ENCODE measurements at places on chromosomes 6 and 20. TPM values are rescaled to one million over a fixed set of nuclear protein-coding genes. Genes with fewer than 3 reads are reported as not detected.

DNA sequence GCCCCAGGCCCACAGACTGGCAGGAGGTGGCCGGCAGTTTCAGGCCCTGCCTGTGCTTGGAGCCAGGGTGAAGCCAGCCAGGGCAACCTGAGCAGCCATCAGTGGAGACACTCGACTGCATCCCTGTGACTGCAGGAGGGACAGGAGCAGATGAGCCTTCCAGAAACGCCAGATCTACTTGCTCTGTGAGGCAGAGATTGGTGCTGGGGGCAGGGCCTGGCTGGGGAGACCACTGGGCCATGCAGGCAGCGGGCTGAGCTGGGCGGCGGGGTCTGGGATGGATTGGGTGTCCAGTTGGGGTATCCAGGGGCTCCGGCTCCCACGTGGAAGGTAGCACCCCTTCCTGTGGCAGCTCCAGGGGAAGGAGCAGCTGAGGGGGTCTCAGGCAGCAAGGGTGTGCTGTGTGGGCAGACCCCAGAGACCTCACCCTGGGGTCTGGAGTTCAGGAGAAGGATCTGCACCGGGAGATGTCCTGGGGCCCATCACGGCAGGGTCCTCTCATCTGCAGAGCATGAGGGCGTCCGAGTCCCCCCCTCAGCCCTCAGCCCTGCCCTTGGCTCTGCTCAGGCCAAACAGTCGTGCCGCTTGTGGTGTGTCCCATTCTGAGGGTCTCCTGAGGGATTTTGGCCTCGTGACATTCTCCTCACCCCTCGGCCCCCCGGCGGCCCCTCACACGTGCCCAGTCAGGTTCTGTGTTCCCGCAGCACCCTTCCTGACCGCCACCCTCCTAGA is 334.9 kb downstream of the TAF4 start:
- no peak for DNase-seq

DNA sequence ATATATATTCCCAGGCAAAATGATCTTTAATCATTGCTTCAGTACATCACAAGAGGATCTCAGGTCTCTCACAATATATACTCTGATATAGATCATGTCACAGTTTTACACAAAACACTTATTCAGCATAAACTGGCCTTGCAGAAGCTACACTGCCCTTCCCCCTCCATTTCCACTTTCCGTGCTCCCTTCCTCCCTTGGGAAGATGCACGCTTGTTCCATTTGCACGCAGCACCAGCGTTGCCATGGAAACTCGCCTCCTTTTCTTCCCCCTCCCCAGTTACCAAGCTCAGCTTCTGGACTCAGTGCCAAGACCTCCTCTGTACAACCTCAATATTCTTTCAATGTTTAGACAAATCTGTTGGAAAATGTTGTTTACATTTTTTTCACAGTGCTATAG is 154.6 kb downstream of the RFPL4B start:
- DNase-seq: peak; percentile 39

- DNase-seq: no peak
Measured at GRCh38 chr6:70375882-70376281, 37.4 kb upstream of the FAM135A start.

Gene PRR18
- 0.43 TPM for polyA plus RNA-seq

Gene ATP9A
- 59.9 TPM for polyA plus RNA-seq

Gene CTAGE9
- polyA plus RNA-seq: not detected

DNA sequence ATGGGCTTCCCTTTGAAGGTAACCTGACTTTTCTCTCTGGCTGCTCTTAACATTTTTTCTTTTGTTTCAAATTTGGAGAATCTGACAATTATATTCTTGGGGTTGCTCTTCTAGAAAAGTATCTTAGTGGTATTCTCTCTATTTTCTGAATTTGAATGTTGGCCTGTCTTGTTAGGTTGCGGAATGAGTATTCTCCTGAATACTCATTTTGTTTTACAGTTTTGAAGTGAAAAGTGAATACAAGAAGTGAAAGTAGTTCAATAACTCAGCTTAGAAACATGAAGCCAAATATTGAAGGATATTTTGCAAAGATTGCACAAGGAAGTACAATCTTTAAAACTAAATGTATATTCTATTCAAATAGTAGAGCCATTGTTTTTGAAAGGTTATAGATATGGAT is 120.2 kb upstream of the MAP3K4 start:
- DNase-seq: no peak

GRCh38 chr6:43331891-43332290 is 23.3 kb upstream of the CRIP3 start:
- no peak for DNase-seq

- no peak for DNase-seq
Measured at GRCh38 chr6:160293844-160294243, 35.2 kb upstream of the SLC22A2 start.

- DNase-seq: no peak
Measured at GRCh38 chr20:33127422-33128097, 40.4 kb upstream of the BPIFA2 start.

GRCh38 chr6:169070506-169071176 is 183.0 kb downstream of the THBS2 start:
- no peak for DNase-seq

Gene MUC21
- polyA plus RNA-seq: not detected

Gene HLA-DMA
- 17.2 TPM for polyA plus RNA-seq

DNA sequence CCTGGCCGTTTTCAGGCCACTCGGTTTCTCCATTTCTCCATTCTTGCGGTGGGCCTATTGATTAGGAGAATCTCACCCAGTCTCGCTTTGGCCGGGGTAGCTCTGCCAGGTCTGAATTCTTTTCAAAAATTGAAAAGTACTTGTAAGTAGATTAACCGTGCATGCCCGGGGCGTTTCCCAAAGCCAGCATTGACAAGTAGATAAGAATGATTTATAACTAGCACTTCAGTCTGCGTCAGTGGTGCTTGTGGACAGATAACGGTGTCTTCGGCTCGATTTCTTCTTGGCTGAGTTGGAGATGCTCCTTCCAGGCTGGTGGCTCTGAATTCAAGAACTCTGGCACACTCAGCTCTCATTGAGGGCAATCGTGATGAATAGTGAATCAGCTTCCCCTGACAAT is 29.0 kb downstream of the SLC24A3 start:
- DNase-seq: no peak

DNA sequence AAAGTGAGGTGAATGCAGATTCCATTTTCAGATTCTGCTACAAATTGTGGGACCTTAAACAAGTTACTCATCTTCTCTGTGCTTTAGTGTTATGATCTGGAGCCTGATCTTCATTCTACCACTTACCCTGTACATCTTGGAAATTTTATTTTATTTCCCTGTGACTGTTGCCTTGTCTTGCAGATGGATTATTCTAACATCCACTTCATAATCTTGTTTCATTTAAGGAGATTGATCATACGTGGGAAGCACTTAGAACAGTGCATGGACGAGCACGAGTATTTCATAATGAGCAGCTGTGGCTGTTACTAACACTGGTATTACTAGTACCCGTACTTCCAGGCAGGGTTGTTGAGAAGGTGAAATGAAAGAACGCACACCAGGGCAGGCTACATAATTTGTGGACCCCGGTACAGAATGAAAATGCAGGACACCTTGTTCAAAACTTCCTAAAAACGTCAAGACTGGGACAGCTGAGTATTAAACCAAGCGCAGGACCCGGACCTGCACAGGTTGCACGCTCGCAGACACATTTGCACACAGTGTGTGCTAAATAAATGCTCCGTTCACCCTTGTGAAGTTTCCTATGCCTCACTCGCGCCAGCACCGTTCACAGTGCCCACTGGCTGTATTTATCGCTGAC is 535 bp upstream of the CCDC170 start:
- DNase-seq: no peak
